ENCODE measurements at places on chromosomes 2 and 18.
A peak's percentile ranks its signal among the peaks of the same experiment; 100 is the strongest.

GRCh38 chr2:10002681-10003080, 40.7 kb upstream of the KLF11 start:
- no peak for DNase-seq

DNA sequence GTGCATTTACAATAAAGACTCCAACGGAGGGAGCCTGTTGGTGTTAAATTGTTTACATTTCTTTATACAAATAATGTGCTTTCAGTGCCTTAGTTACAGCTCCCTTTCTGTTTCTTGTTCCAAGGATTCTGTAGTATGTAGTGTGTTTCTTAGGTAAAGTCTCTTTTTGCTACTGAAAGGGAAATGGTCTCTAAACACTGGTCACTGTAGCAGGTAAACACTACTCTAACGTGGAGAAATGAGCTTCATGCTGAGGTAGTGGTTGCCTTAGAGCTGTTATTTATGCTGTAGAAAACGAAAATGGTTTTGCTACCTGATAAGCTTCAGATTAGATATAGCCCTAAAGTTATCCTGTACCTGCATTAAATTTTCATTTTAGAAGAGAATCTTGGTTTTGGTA, 163.6 kb downstream of the CAPN13 start:
- DNase-seq, result no peak

DNA sequence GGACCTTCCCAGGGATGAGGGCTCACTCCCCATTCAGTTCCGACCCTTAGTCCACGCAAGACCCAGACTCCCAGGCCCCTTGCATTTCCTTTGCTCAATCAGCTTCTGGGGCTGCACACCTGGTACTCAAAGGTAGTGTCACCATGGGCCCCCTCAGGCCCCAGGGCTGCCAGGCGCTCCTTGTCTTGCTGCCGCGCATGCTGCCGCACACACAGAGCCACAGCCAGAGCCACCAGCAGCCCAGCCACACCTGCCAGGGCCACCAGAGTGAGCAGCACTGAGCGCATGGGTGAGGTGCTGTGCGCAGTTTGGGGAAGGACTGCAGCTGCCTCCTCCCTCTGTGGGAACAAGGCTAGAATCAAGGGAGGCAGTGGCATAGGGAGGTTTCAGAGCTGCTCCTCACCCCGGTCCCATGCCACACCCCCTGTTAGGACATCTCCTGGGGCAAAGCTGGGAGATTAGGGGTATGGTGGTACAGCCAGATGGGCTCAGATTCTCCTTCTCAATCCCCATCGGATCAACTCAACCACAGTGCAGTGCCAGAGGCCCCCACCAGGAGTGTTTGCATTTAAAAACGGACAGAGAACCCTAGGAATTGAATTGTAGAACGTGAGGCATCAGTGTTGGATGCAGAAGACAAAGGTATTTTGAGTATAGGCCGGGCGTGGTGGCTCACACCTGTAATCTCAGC, 11.3 kb downstream of the PTPRN start:
- DNase-seq, result no peak

GRCh38 chr2:147634826-147635225, 210.0 kb upstream of the ACVR2A start:
- no peak for DNase-seq

DNA sequence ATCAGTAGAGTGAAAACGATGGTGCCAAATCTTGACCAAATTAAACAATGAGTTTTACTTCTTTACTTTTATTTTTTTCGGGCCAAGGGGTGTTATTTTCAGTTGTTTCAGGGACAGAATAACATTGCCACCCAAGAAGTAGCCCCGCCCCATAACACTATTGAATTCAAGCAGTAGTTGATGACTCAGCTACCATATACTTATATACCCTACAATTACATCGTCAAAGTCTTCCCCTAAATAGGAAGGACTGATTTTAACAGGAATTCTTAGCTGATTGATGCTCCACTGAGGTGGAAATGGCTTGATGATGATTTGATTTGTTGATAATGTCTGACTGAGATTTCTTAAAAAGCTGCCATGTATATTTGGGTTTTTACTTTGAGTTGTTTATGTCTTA, 24.7 kb downstream of the LYPD6B start:
- DNase-seq, result no peak

GRCh38 chr18:2654928-2655177, 673 bp upstream of the SMCHD1 start:
- DNase-seq, result no peak

DNA sequence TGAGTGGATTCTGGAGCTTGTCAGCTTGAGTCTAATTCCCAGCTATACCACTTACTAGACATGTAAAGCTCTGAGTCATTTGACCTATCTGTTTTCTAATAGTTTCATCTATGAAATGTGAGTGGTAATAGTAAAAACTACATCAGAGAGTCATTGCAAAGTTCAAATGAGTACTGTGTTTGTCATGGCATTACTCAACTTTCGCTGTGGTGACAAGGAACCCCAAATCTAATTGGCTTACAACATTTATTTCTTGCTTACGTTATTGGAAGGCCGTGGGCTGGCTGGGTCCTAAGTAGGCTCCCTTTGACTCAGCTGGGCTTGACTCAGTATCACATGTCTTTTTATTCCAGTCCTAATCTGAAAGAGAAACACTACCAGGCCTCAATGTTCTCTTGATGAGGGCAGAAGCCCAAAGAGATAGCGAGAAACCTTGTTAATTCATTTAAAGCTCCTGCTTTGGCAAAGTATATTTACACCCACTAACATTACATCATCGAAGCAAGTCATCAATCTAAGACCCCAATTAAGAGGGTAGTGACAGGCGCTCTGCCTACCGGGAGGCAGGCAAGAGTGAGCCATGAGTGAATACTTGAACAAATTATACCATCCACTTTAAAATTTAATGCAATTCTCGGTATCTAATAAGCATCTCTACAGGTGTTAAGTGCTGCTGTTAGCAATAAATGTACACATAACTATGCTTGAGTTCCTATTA, 431.8 kb upstream of the SPHKAP start:
- no peak for DNase-seq

GRCh38 chr2:190117305-190117704, 54.8 kb upstream of the MSTN start:
- DNase-seq, result no peak

GRCh38 chr2:208179028-208179609, 10.7 kb downstream of the C2orf80 start:
- DNase-seq, result no peak

- DNase-seq, result no peak
Observed at GRCh38 chr2:197713271-197713670, 8.1 kb downstream of the MARS2 start.

DNA sequence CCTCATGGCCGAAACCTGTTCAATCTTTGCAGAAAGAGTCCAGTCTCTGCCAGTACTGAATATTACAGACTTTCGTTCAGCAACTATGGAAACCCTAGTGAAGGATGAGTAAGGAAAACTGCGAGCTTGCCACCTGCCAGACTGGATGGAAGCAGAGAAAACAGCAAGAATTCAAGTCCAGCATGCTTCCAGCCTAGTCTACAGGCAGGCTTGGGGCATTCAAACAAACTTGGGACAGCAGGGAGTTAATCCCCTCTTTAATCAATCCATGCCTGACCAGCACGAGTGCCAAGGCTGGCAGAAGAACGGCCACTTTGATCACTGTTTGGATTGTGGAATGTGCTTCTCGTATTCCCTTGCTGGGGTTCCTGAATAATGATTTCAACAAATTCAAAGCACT, 145.2 kb downstream of the EPHA4 start:
- no peak for DNase-seq

DNA sequence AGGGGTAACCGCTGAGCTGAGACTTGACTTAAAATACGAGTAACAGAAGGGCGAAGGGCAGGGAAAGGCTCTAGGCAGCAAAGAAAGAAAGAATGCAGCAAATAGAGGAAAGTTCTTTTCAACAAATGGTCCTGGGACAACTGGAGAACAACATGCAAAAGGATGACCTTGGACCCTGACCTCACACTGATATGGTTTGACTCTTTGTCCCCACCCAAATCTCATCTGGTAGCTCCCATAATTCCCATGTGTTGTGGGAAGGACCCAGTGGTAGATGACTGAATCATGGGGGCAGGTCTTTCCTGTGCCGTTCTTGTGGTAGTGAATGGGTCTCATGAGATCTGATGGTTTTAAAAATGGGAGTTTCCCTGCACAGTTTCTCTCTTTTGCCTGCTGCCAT, 33.9 kb downstream of the ST3GAL5 start:
- DNase-seq, result no peak

DNA sequence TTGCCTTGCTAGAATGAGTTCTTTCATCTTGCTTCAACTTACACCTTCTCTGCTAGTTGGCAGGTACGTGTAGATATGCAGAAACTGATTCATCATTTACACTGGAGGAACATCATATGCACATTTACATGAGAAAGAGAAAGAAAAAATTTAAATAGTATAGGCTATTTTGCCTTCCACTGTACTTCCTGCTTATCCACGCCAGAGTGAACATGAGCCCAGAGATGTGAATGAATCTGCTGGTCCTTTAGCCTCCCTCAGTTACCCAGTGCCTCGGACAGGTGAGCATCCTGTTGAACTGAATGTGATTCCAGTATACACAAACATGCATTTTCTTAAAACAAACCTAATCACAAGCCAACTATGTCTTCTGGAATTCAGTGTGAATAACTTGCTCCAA, 83.6 kb downstream of the SESTD1 start:
- no peak for DNase-seq

GRCh38 chr2:179622112-179622511, 239.3 kb downstream of the ZNF385B start:
- DNase-seq, result no peak

GRCh38 chr18:2302628-2303516, 268.4 kb downstream of the METTL4 start:
- no peak for DNase-seq

- DNase-seq, result no peak
Observed at GRCh38 chr2:97656905-97657587, 6.8 kb downstream of the ACTR1B start.

DNA sequence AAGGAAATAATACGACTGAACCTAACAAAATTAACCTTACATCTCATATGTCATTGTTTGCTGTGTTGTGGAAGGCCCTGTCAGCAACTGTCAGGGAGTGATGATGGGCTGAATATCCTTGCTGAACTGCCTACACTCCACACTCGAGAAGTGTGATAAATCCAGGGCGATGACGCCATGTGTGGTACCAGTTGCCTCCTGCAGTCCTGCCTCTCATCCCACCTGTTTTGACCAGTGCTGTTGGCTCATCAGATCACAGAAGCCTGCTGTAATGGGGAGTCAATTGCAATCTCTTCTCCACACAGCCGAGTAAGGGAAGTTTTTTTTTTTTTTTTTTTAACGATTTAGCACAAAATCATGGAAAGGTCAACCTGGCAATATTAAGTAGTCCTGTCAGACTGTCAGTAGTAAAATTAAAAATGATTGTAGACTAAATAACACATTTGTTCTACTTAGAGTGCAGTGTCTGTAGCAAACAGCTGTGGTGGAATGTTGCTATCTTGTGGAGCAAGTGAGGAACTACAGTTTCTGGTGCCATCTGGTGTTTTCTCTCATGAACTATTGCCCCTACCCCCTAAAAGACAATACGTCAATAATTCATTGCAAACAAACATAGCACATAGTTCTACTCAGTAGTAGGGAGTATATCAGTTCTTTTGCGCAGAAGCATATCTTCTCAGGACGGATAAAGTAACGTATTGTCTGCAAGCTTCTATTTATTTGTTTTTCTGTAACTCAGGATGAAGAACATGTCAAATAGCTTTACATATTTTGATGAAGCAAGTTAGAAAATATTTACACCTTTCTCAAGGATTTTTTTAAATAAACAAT, 347.6 kb downstream of the CTNNA2 start:
- no peak for DNase-seq

DNA sequence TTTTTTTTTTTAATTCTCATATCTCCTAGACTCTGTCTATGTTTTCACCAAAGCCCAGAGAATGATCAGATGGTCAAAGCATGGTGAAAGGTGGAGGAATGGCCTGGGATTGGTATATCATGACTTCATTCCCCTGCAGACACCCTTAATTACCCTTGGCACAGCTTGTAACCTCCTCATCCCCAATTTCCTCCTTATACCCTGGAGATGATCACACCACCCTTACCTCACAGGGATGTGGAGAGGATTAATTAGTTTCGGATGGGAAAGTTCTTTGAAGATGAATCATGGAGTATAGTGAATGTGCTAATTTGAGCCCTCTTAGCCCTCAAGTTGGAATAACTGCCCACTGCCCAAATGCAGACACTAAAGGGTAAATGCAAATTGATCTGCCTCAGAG, 138.0 kb upstream of the LYPD6 start:
- no peak for DNase-seq

DNA sequence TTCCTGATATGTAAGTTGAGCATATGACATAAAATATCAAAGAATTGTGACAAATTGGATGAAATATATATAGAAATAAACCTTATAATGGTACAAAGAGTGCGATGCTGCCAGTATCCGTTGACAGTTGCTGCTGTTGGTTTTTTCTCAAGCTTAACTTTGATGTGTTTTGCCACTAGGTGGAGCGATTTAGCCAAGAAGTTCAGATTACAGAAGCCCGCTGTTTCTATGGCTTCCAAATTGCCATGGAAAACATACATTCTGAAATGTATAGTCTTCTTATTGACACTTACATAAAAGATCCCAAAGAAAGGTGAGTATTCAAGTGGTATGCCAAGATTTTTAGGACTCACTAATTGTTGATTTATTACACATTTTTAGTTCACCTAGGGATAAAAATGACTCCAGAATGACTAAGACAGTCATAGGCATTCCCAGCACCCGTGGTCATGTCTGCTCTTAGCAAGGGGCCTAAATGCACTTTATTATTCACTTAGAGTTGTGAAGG, 2.1 kb downstream of the RRM2 start:
- DNase-seq, result peak; percentile 28

- DNase-seq, result no peak
Observed at GRCh38 chr2:166240387-166241313, 112.8 kb upstream of the SCN1A start.

DNA sequence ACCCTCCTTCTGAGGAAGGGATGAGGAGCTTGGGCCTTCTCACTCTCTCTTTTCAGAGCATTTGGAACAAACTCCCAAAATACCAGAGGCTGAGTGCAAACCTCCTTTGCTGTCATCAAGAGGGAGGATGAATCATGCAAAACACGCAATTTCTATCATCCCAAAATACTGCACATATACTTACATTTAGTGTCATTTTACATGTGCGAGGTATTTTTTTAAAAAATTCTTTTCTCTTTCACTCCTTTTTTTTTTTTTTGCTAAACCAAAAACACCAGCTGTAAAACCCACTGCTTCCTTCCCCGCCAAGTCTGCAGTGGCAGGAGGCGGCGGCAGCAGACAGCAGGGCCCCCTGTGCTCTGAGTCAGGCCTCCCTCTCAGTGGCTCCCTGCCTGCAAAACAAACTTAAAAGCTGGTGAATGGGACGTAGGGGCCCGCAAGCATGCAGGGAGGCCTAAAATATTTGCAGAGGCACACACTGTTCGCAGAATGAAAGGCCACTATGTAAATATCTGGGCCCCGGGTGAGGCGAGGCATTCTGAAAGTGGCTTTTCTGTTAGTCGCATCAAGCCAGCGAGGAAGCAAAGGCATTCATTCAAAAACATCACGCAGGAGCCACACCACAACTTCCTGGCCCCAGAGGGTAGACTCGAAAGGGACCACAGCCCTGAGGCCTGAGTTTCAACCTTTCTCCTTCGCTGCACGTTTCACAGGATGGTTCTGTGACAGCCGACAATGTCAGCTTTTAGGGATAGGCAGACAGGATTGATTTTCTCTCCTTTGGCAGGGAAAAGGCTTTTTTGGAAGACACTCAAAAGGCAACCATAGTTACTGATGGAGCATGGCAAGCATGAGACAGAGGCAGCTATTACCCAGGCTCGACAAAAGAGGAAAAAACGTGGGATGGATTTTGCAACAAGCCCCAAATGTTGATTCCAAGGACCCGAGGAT, 73.4 kb downstream of the ACTR2 start:
- DNase-seq, result no peak

- DNase-seq, result no peak
Observed at GRCh38 chr18:46754188-46754587, 2.7 kb downstream of the ST8SIA5 start.

GRCh38 chr2:43391201-43391877, 164.9 kb upstream of the ZFP36L2 start:
- DNase-seq, result no peak

Measured in LNCaP clone FGC (cell line).